ENCODE measurements at places on chromosomes 3 and 15.

DNA sequence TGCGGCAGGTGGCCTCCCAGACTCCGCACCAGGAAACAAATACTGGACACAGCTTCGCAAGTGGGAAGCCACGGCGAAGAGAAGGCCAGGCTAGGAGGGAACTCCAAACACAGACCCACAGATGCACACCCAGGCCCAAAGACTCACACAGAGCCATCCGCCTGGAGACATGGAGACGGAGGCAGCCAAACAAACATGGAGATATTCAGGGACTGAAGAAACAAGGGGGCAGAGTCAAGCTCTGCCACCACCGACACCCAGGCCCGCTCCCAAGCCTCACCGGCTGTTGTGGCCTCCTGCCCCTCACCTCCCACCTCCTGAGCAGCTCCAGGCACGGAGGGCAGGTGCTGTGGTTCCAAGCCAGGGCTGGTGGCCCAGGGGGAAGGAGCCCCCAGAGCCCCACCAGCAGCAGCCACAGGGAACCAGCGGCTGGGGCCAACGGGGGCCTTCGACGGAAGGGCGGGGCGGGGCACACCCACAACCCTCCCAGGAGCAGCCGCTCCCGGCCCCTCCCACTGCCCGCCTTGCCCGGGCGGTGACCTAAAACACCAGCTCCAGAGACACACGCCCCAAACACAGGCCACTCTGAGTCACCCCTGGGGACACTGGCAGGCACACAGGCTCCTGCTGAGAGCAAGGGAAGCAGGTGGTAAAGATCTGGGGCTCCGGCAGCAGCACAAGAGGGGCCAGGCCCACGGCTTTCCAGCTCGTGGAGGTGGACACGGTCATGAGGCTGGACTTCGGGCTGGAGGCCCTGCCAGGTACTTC lies 31.9 kb downstream of the TNK2 start:
- no peak for DNase-seq

- no peak for DNase-seq
Measured at GRCh38 chr3:15387171-15387581, 40.2 kb downstream of the METTL6 start.

DNA sequence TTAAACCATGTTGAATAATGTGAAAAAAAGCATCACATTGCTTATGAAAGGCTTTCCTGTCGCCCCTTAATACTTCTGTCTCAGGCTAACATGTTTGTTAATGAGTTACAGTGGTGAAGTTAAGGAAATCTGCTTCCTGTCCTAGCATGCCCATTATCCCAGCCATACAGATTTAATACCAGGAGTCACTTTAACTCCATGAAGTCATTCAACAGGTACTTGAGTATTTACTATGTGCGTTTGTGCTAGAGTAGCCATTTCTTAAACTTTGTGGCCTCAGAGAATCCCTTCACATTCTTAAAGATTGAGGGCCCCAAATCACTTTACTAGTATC lies 10.1 kb upstream of the SETD5 start:
- no peak for DNase-seq

DNA sequence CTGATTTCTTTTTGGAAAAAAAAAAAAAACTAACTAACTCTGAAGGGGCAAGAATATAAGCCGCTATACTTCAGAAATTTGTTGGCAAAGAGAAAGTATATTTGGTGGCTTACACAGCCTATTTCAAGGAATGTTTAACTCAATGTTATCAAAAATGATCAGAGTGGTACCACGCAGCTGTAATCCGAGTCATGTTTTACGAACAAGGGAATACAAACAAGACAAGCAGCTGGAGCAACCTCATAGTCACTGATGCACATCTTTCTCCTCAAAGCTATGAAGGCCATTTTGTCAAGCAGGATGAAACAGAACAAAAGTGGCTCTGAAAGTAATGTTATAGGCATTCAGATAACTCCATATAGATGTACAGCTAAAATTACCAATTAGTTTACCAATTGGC lies 81.2 kb downstream of the SCAPER start:
- no peak for DNase-seq

GRCh38 chr3:150739200-150739863 lies 23.6 kb downstream of the SIAH2 start:
- no peak for DNase-seq

DNA sequence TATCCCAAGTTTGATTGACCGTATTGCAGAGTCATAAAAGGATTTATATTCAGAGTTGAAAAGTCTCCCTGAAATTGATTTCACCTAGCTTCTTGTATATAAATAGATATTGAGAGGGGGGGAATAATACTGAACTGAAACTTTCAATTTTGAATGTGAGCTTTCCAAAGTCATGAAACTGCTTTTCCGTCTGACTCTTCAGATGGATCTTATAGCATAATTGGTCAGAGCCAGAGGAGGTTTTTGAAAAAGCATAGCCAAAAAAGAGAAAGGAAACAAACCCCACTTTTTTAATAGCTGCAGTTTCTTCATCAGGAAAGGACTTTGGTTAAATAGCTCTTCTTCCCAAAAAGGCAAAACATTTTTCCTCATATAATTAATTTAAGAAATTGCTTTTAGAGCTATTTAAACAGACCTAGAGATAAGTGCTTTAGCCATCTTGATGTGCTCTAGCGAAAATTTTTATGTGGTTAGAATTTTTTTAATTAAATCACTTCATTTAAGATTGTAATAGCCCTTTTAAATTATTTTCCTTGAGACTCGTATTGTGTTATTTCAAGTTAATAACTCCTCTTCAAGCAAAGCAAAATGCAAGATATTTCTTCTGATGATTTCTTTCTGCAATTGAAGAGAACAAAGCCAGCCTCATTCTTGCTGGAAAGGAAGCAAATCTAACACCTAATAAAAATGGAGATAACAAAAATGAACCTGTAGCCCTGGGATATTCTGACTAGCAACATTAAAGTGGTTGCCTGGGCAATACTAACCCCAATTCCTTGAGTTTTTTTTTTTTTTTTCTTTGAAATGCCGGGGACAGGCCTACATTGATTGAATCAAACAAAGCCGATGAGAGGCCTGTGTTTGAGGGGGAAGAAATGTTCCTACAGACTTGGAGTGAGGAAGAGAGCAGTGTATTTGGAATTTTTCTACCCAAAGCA lies 173.6 kb downstream of the PTPRG start:
- no peak for DNase-seq

- no peak for DNase-seq
Measured at GRCh38 chr3:101950510-101950909, 101.2 kb downstream of the NFKBIZ start.

DNA sequence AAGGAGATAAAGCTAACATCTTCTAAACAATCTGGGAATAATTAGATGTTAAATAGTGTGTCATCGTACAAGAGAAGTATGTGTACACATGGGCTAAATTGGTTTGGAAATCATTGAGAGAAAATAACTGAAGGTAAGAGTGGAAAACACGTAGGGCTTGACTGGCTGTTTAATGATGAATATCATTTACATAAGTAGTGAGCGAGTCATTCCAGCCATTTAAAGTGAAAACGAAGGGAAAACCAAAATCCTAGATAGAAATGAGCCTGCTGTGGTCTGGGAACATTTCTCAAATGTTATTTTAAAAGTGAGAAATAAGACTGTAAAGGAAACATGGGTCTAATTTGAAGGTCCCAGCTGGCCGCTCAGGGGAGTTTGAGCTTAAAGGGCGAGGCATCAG lies 41.9 kb upstream of the KCNMB2 start:
- no peak for DNase-seq

- no peak for DNase-seq
Measured at GRCh38 chr3:149969110-149969939, 1.4 kb downstream of the PFN2 start.

DNA sequence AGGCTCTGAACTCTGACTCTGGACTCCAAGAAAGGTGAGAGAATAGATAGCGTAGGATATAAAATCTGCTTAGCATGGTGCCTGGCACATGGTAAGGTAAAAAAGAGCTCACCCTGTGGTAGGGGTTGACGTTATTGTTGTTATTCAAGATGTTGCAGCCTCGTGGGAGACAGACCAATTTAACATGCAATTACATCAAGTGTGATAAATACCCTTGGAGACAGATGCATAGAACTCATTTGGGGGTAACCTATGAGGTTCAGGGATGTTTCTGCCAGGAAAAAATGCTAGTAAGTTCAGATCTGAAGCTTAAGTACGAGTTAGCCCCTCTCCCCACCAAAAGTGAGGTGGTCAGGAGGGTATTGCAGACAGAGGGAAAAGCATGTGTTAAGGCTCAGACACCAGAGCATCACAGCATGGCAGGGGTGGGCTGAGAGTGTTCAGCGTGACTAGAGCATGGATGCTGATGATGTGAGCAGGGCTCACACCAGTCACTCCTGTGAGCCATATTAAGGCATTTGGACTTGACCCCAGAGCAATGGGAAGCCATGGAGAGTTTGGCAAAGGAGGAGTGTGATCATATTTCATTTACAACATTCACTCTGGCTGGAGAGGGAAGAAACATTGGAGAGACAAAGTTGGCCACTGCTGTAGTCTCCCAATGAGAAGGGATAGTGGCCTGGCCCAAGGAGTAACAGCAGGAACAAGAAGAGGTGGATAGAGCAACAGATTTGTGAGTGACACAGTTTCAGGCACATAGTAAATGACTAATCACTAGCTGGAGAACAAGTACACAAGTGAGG lies 181.0 kb downstream of the UACA start:
- no peak for DNase-seq

GRCh38 chr15:50613600-50613999 lies 67.1 kb upstream of the USP50 start:
- no peak for DNase-seq

DNA sequence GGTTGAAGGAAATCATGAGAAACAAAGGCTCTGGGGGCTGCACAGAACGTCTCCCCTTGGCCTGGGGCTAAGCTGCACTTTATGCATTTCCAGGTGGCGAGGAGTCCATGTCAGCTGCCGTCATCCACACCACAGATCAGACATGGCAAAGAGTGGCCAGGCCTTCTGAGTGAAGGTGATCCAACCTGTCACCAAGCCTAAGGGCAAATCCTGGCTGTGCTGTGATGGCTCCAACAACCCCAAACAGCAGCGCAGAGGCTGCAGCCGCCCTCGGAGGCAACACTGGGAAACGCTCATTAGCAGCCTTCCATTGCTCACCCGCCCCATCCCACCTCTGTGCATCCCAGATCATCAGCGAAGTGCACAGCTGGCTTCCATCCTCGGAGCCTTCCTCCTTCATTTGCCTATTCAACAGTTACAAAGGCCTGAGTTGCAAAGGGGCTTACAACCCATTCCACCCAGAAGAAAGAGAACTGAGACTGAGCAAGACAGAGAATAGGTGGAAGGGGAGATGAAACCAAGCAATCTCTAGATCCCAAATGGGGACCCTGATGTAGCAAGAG lies 55.7 kb downstream of the SRGAP3 start:
- DNase-seq = no peak

- DNase-seq = no peak
Measured at GRCh38 chr3:156253150-156253549, 132.8 kb downstream of the KCNAB1 start.

DNA sequence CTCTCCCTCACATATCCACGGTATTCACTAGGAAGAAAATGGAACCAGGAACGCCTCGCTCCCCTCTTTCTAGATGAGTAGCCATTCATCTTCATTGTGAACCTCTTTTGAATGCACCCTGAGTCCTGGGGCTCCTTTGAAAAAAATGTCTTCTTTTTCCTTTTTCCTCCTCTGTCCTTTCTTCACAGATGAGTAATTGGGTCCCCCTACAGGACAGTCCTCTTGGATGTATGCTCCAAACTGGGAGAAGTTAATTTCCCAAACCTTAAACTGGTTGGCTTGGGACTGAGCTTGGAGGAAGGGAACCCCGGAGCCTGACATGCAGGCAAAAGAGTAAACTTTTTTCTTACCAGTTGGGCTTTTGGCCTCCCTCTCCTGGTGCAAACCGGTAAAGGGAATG lies 108.8 kb downstream of the DPH6 start:
- DNase-seq = no peak

DNA sequence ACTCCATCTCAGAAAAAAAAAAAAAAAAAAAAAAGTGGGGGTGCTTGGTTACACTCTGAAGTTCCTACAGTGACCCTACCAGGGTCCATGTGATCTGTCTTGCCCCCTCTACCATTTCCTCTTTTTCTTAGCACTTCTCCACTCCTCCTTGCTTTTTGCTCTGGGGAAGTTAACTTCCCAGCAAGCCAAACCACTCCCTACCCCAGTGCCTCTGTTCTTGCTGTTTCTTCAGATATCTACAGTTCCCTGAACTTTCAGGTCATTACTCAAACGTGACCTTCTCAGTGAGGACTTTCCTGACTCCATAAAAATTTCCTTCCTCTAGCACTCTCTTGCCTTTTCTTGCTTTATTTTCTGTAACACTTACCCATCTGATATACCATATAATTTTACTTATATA lies 61.1 kb upstream of the GCNT3 start:
- no peak for DNase-seq

DNA sequence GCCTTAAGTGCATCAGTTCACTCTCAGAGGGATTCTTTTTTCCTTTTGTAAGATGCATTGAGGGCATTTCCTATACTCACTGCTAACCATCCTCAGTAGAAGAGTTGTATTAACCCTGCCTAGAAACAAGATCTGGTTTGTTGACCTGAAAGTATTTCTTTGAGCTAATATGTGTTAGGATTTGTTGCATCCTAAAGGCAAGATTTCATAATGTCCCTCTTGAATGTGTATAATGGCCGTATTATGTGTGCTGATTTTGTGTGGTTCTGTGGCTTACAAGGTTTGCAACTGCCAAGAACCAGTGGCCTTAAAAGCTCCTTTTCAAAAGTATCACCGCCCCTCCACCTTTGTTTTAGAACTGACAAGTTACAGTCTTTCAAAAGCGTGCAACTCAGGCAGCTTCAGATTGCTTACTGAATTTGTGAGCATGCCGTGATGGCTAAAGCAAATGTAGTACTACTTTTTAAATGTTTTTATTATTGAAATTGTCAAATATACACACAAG lies 182.0 kb upstream of the BHLHE40 start:
- no peak for DNase-seq

DNA sequence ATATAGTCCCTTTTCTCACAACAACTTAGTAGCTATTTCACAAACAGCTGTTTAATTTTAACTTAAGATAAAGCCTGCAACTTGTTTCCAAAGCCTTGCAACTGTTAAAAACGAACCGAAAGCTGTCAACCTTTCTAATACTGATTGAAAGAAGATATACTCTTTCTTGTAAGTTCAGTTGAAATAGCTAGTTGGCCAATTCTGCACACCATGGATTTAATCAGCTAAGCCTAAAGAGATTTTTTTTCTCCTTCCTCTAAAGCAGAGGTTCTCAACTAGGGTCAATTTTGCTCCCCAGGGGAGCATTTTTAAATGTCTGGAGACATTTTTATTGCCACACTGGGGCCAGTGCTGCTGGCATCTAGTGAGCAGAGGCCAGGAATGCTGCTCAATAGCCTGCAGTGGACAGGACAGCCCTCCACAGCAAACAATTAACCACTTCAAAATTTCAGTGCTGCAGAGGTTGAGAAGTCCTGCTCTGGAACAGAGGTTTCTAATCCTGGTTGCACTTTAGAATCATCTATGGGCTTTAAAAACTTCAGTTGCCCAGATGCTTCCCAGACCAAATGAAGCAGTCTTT lies 26.2 kb downstream of the MINDY4B start:
- no peak for DNase-seq

- no peak for DNase-seq
Measured at GRCh38 chr3:183265157-183265642, 12.1 kb downstream of the B3GNT5 start.

Measured in stimulated activated CD4-positive, alpha-beta T cell treated with anti-CD3 and anti-CD28 coated beads, Interleukin-1b, Interleukin-23, amount 100 ng/mL, for 24 hours (primary cell).